ACHN (cell line): ENCODE measurements at places on chromosomes 2 and 18.

GRCh38 chr2:44635725-44636124 is 274.0 kb downstream of the CAMKMT start:
- DNase-seq: no peak

GRCh38 chr2:19351899-19352697 is 6.3 kb downstream of the OSR1 start:
- DNase-seq: no peak

DNA sequence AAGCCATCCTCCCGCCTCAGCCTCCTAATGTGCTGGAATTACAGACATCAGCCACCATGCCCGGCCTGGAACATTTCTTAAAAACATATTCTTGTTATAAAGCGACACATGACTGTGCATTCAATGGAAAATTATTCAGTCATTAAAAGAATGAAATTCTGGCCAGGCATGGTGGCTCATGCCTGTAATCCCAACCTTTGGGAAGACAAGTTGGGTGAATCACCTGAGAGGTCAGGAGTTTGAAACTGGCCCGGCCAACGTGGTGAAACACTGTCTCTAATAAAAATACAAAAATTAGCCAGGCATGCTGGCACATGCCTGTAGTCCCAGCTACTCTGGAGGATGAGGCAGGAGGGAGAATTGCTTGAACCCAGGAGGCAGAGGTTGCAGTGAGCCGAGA is 21.6 kb upstream of the RPRD1A start:
- no peak for DNase-seq

GRCh38 chr18:62914871-62915392 is 199.6 kb downstream of the PHLPP1 start:
- DNase-seq: no peak

DNA sequence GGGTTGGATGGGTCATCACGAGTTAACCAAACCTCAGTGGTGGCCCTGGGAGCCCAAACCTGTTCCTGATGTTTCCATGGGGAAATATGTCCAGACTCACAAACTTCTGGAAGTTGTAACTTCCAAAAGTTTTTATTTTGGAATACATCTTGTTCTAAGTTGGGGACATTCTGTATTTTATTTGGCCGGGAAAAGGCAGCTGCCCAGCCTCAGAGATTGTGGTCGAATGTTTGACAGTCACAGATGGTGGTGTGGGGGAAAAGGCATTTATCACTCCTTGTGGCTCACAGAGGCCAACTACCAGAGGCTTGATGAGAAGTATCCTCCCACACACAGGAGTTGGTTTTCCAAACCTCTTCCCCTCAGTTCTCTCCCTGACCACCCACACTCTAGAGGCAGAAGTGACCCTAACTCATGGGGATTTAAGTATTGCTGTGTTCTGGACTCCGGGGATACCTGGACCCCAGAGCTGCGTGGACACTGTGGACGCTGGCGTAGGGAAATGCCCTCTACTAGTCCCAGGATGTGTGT is 124.7 kb upstream of the PPP1CB start:
- DNase-seq: no peak

- no peak for DNase-seq
Observed at GRCh38 chr18:24214913-24215312, 76.1 kb downstream of the CABYR start.

GRCh38 chr2:201452058-201452921 is 750 bp downstream of the STRADB start:
- peak; percentile 21 for DNase-seq
